ENCODE measurements at places on chromosomes 16 and 17.

DNA sequence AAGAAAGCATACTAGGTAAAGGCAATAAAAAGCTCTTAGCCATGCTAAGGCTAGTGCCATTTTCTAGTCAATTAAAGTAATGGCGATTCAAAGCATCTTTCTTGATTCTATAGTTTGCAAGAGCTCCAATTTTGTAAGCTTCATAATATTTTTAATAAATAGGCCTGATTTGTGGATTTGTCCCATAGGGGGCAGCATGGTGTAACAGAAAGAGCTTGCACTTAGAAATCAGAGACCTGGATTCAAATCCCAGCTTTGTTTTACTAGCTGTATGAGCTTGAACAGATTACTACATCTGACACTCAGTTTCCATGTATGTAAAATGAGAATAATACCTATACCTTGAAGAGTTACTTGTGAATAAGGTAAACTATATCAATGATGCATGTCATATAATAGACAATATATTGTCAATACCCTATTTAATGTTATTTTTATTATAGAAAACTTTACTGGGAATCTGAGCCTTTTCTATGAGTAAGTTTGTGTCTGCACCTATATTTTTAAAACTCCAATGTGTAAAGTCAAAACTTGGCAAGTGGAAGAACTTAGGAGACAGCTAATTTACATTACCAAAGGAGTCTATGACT is 93.6 kb upstream of the NOG start:
- no peak for DNase-seq

- no peak for DNase-seq
These were observed 7.2 kb downstream of the SMTNL2 start for GRCh38 chr17:4591529-4591928.

DNA sequence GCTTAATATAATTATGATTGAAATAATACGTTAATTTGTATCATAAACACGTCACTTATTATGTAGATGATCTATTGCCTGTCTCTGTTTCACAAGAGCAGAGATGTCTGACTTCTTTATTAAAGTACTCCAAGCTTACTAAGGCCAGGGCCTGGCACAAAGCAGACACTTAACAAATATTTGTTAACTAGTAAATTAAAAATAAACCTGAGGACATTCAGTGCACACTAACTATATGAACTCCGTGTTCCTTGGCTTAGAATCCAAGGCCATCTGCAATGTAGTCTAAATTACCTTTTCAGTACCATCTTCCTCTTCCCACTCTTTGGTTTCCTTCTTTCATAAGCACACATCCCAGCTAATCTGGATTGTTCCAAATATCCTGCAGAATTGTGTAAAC is 210.8 kb upstream of the SOX9 start:
- DNase-seq, result no peak

DNA sequence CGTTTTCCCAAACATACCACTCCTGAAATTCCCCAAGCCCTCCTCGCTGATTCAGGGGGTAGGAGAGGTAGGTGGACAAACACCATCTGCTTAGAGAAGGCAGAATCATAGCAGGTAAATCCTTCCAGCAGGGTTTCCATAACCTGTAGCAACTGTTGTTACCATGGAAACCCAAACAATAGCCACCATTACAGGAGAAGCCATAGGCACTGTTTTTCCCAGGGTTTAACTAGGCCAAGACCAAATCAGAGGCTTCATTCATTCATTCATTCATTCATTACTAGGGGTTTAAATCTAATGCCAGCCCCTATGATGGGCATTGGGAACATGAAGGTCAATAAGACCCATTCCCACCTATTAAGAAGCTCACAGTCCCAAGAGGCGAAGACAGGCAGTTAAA is 25.5 kb upstream of the CIITA start:
- DNase-seq, result no peak

GRCh38 chr16:70592106-70592571 is 54.2 kb upstream of the IL34 start:
- no peak for DNase-seq

DNA sequence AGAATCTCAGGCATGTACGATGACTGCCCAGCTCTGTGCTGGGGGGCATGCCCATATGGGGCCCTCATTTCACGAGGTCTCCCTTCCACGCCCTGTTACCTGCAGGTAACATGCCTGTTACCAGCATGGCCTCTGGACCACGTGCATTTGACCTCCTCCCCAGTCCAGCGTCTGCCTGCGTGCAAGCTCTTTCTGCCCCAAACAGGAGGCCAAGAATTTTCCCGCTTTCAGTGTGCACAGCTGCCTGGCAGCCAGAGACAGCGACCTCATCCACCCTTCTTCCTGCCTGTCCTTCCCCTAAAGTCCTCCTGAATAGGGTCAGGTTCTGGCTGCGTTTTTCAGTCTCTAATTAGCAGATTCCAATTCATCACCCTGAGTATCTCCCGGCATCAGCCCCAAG is 306.5 kb upstream of the ZFHX3 start:
- no peak for DNase-seq

- no peak for DNase-seq
These were observed 24.9 kb downstream of the GSE1 start for GRCh38 chr16:85637808-85638647.

DNA sequence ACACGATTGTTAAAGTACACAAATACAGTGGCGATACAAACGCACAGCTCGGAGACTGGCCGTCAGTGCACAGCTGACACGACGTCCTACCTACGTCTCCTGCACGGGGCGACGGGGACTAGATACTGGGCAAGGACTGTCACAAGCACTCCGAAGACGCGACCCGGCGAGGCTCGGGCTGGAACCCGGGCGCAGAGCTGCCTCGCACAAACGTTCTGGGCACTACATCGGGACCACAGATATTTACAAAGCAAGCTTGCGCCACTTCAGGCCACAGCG is 13.8 kb downstream of the SLC16A3 start:
- no peak for DNase-seq

GRCh38 chr17:67376415-67376736 is 705 bp upstream of the PITPNC1 start:
- DNase-seq, result no peak

DNA sequence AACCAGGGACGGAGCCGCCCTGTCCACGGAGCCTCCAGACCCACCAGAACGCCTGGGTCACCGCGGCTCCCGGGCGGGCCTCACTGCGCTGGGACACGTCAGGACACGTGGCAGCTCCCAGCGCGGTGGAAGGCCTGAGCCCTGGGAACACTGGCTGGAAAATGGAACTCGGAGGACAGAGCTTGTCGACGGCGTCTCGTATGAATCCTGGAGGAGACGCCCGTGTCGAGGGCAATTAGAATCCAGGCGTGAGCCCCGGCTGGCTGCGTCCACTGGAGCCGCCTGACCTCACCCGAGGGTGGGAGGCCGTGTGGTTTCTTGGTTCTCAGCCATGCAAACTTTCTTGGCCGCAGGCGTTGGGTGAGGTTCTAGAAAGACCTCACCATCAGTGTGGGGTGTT is 173.9 kb downstream of the LAT start:
- DNase-seq, result no peak

Measured in cerebellar nuclear complex (tissue), 1 donor.